Stimulated activated CD4-positive, alpha-beta T cell treated with anti-CD3 and anti-CD28 coated beads, Interleukin-2, amount 100 ng/mL, for 48 hours (primary cell): ENCODE measurements at places on chromosomes 2 and 18.

- no peak for DNase-seq
These were observed 99.9 kb downstream of the GALNT14 start for GRCh38 chr2:31038385-31038784.

GRCh38 chr2:9800975-9801726 lies 42.1 kb upstream of the TAF1B start:
- DNase-seq, result peak; percentile 37

GRCh38 chr2:24577481-24577880 lies 86.4 kb downstream of the NCOA1 start:
- DNase-seq, result no peak

DNA sequence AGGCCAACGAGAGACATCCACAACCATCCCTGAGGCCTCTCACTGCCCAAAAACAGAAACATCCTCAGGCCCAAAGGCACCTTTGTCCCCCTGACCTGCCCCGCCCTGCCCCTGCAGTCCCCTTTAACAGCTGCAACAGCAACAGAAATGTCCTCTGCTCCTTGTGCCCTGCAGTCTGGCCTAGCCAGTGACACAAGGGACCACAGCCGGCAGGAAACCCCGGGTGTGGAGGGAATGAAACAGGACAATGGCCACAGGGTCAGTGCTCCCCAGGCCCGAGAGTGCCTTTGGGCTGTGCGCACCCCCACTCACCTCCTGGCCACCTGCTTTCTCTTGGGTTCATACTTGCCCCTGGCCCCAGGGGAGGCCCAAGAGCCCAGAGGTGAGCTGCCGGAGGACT lies 35.6 kb downstream of the SNED1 start:
- no peak for DNase-seq

DNA sequence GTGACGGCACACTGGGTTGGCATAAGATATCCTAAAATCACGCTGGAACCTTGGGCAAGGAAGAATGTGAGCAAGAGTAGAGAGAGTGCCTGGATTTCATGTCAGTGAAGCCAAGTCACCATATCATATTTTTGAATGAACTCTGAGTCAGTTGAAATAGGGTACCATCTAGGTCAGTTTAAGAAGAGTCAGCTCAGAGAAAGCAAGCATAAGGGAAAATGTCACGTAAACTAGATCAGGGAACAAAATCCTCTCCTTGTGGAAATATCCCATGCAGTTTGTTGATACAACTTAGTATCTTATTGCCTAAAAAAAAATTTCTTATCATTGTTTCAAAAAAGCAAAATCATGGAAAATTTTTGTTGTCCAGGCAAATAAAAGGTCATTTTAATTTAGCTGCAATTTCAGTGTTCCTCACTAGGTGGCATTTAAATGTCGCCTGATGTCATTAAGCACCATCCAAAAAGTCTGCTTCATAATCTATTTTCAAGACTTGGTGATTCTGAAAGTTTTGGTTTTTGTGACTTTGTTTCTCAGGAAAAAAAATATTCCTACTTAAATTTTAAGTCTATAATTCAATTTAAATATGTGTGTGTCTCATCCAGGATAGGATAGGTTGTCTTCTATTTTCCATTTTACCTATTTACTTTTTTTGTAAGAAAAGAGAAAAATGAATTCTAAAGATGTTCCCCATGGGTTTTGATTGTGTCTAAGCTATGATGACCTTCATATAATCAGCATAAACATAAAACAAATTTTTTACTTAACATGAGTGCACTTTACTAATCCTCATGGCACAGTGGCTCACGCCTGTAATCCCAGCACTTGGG lies 19.6 kb downstream of the RSAD2 start:
- DNase-seq, result no peak

DNA sequence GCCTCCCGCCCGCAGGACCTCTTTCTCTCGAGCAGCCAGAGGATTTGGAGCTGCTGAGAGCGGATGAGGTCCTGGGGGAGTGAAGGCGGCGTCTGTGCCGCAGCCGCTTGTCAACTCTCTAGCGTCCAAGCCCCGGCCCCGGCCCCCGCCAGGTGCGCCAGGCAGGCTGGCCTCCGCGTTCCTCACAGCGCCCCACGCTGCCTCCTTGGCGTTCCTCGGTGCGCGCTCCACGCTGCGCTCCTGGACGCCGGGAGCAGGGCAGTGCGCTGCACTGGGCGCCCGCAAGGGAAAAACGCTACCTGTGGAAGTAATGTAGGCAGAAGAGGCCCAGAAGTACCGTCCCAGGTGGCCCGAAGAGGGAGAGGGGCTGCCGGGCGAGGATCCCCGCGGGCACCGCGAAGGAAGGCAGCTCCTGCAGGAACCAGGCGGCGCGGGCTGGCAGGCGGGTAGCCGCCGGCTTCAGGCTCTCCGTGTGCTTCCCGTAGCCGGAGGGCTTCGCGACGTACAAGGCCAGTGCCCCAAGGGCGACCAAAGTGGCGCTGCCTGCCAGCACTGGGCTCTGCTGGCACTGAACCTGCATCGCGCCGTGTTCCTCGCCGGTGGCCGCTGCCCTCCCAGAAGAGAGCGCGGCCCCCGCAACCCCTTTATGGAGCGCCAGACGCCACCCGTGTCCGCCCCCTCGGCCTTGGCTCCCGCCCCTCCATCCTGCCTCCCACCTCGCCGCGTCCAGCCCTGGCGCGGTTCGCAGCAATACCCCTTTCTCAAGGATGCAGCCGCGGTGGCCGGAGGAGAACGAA lies at the start of gene SRD5A2:
SRD5A2 (minus strand) TSS at position 618 of the 797 bp plus-strand sequence; CDS start at position 580, 38 bp downstream.
- no peak for DNase-seq

- DNase-seq, result no peak
These were observed 110.9 kb downstream of the METTL8 start for GRCh38 chr2:171322928-171323327.

DNA sequence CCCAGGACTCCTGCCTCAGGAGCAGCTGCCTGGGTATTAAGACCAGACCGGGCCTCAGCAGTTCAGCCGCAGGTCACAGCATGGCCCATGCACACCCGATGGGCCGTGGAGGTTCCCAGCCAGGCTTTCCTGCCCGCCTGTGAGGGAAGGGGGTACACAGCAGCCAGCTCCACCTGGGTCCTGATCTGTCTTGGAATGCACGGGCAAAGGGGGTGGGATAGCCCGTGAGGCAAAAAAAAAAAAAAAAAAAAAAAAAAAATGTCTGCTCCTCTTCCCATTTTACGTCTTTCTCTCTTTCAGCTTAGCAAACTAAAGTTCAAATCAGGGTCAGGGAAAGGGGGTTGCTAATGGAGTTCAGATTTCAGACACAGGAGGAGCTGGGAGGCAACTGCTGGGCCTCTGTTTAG lies 385.2 kb downstream of the TNS1 start:
- DNase-seq, result no peak

DNA sequence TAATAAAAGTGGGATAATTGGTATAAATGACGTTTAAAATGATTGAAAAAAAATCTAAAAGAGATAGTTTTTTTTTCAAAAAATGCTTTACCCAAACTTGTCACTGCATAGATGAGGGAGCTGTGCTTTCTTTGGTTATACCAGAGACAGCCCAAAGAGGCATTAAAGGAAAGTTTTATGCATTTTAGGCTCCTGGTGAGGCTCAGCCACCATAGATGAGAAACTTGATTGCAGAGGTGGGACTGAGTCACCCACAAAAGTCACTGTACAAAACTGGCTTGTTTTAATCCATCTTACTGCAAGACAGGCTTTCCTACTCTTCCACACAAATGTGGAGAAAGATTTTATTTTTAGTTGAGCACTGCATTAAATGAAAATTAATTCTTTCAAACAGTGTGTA lies 2.4 kb downstream of the SMYD1 start:
- DNase-seq, result no peak

GRCh38 chr18:26544451-26544850 lies 3.9 kb downstream of the KCTD1 start:
- no peak for DNase-seq

DNA sequence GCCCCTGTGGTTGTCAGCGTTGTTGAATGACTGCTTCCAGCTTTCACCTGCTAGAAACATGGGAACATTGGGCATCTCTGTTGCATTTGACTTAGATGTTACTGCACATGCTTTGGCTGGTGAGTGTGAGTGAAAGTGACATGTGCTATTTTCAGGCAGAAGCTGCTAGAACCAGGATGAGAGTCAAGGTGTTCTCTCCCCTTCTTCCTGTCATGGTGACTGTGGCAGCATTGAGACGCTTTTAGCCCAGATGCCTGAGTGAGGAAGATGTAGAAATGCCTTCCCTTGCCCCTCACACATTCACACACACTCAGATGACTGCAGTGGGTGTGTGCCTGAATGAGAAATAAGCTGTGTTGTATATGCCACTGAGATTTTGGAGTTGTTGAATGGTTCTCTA lies 220.2 kb downstream of the PTPRM start:
- DNase-seq, result no peak

GRCh38 chr2:138469411-138469810 lies 32.2 kb upstream of the SPOPL start:
- DNase-seq, result no peak

DNA sequence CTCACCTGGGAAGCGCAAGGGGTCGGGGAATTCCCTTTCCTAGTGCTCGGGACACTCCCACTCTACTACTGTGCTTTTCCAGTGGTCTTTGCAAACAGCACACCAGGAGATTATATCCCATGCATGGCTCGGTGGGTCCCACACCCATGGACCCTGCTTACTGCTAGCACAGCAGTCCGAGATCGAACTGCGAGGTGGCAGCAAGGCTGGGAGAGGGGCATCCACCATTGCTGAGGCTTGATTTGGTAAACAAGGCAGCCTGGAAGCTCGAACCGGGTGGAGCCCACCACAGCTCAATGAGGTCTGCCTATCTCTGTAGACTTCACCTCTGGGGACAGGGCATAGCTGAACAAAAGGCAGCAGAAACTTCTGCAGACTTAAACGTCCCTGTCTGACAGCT lies 64.7 kb upstream of the CRACDL start:
- no peak for DNase-seq
